Stimulated activated memory B cell treated with anti-CD40 and anti-IgM and Interleukin-4, amounts not matched to agents 10 μg/mL and 1 μg/mL and 100 μg/mL, for 72 hours (primary cell): ENCODE measurements at places on chromosomes 5 and 9.

- no peak for ATAC-seq
Observed at GRCh38 chr5:135203593-135204036, 169.6 kb upstream of the PITX1 start.

- no peak for ATAC-seq
Observed at GRCh38 chr9:107281184-107281583, 1.9 kb upstream of the RAD23B start.

DNA sequence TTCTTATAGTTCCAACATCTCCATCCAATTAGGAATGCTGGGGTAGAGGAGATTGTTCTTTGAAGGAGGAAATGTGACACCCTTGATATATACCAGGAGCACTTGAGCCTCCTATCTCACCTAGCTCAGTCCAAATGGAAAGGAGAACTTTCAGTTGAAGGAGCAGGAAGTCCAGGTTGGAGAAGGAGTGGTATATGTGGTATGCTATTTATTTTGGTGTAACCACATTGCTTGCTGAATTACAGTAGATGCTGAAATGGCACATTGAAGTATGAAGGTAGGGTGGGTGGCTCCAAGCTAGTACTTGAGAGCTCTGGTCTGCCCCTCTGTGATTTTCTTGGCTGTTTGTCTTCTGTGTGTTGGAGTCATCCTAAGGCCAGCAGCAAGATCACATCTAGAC is 6.1 kb downstream of the CSNK1G3 start:
- ATAC-seq: peak; percentile 56

DNA sequence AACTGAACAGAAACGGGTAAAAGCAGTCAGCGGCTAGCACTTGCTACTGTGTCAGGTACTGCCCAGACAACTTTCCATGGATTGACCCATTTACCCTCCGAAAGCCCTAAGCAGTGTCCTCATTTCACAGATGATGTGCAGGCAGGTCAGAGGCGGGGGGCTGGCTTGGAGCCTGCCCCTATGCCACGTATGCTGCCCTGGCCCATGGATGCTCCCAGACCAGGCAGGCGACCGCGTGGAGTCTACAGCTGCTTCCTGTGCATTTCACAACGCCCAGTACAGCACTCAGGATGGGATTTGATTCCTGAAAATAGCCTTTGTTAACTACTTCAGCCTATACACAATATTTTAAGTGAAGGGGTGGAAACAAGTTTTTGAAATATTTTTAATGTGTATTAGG is 202.9 kb downstream of the NXNL2 start:
- ATAC-seq: no peak

DNA sequence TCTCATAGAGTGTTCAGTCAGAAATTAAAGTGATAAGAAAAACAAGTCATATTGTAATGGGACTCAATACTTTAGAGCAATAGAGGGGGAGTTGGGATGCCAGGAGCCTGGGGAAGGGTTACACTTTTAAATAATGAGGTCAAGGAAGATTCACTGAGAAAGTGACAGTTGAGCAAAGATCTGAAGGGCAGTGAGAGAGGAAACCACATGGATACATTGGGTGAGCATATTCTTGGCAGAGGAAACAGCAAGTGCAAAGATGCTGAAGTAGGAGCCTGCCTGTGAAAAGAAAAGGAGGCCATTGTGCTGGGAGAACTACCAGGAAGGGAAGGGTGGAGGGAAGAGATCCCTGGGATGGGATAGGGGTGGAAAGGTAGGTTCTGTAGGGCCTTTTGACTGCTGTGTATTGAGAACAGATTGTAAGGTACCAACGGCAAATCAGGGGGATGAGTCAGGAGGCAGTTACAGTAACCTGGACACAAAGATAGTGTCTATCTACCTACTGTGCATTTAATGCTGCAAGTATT is 79.4 kb downstream of the PAM start:
- no peak for ATAC-seq

GRCh38 chr5:17157294-17157693 is 60.1 kb upstream of the BASP1 start:
- no peak for ATAC-seq

- no peak for ATAC-seq
Observed at GRCh38 chr9:98356953-98357690, 101.7 kb upstream of the TBC1D2 start.

GRCh38 chr5:109922381-109922995 is 232.8 kb downstream of the MAN2A1 start:
- no peak for ATAC-seq

- peak; percentile 87 for ATAC-seq
Observed at GRCh38 chr5:163914910-163915309, 409.5 kb downstream of the MAT2B start.

DNA sequence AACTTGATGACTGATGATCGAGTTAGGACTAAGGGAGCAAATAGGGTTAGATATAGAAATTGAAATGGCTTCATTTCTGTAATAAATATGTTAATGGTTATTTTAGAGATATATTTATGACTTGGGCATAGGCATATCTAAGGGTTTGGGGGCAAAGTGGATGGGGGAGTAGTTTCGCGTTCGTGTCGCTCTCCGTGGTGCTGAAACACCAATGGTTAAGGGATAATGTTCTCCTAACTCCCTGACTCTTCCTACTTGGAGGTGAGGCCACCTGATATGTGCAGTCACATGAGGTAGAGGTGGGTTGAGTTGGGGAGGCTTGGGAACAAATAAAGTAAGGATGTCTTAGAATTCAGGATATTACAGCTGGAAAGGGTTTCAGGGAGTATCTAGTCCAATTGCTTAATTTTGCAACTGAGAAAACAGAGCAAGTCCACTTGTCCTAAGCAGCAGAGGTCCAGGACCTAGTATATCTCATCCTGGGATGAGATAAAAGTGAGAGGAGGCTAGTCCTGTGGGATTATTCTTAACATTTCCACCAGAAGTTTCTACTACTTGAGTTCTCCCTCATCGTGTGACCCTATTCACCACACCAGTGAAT is 44.0 kb upstream of the MAP1B start:
- no peak for ATAC-seq

DNA sequence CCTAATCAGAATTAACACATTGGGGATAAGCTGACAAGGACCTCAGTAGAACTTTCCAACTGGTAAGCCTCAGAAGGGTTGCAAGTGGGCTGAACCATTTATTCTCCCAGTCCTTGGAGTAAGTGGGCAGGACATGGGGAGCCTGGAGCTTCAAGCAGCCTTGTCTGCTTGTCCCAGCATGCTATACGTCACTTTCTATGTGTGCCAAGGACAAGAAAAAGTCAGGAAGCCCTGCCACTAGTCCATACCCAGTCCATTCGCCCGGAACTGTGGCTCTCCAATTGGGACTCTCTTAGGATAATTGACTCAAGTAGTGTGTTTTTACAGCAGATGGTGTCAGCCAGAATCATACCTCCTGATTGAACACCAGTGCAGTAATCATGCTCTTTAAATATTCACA is 62.6 kb upstream of the FRRS1L start:
- no peak for ATAC-seq

DNA sequence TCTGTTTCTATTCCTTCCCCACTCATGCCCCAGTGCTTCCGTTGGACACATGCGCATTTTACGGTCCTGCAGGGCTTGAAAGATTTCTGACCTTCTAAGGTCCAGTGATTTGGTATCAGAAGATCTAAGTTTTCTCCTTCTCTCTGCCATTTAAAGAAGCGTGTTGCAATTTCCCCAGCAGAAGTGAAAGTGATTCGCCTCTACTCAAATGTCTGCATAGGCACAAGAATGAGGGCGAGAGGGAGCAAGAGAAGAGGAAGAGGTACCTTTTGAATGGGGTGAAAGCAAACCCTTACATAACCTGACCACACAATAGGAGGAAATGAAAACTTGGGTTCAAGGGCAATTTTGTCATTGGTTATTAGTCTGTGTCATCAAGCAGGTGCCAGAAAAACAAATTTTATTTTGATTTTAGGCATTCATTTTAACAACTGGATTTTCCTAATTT is 31.7 kb upstream of the NR3C1 start:
- peak; percentile 96 for ATAC-seq

- no peak for ATAC-seq
Observed at GRCh38 chr5:133430095-133430494, 182.2 kb downstream of the FSTL4 start.

- no peak for ATAC-seq
Observed at GRCh38 chr5:178398901-178399700, 166.5 kb upstream of the PHYKPL start.

GRCh38 chr9:93108291-93109041 is 12.4 kb downstream of the CARD19 start:
- peak; percentile 82 for ATAC-seq

- no peak for ATAC-seq
Observed at GRCh38 chr5:77709993-77710685, 66.0 kb downstream of the TBCA start.

DNA sequence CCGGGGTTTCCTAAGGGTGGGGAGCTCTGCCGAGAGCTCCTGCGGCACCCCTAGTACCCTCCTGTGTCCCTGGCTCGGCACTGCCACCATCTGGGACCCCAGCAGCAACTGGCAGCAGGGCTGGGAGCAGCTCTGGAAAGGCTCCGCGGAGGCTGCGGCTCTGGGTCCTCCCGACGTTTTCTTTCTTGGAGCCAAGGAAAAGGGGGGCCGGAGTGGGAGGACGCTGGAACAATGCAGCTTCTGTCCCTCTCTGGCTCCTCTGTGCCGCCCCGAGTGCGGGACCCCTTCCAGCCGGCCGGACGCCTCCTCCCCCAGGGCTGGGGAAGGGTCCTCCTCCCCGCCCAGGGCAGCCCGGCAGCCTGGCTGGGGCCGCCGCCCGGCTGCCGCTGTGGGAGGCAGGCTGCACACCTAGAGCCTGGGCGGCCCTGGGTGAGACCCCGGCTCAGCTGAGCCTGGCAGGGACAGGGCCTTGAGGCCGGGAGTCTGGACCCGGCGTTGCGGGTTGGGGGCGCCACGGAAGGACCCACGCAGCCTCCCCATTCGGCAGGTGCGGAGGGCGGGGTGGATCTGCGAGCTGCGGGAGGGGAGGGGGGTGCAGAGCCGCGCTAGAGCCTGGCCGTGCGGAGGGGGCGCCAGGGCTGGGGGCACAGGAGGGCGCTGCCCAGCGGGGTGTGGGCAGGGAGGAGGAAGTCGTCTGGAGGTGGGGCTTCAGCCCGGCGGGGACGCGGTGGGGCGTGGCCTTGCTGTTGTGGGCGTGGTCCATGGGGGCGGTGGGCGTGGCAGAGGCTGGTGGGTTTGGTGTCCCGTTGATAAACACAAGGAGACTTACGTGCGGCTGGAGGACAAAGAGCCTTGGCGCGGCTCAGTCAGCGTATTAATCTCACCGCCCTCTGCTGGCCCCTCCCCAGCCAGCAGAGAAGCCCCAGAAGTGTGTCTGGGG is 15.1 kb downstream of the GPSM1 start:
- peak; percentile 52 for ATAC-seq

DNA sequence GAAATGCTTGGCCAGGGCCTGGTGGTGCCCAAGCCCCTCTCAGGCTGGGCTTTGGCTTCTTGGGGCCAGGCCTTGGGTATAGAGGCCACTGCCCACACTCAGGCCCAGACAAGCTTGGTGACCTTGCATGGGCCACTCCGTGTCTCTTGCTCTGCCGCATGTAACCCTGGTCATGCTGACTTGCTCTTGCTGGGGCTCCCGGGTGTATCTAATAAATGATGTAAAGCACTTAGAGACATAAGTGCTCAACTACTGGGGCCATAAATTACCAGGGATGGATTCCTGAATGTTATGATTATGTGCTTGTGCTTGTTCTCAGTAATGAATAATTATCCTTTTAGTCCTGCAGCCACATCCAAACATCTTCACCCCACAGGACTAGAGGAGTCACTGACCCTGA is 54.0 kb downstream of the C5orf15 start:
- ATAC-seq: no peak

GRCh38 chr5:102823441-102823874 is 68.4 kb downstream of the PAM start:
- ATAC-seq: no peak

- no peak for ATAC-seq
Observed at GRCh38 chr5:169945831-169946261, 34.4 kb downstream of the INSYN2B start.

- ATAC-seq: no peak
Observed at GRCh38 chr9:137429546-137429890, 6.3 kb downstream of the NOXA1 start.

GRCh38 chr9:95435074-95435728 is 81.6 kb downstream of the PTCH1 start:
- ATAC-seq: no peak

DNA sequence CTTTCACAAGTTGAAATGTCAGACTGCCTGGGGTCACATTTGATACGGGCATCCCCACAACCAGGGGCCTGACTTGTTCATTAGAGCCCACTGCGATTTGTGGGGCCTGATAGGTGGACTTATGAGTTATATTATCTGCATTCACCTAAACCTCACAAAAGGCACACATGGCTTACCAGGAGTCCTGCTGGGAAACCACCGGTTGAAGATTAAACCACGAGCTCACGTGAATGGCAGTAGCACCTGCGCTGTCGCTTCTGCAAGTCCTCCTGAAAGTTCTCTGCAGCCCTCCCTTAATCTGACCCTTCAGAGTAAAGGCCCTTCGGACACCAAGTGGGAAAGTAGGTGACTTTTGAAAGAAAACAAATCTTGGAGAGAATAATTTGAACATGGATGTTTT is 68.9 kb downstream of the PPIC start:
- ATAC-seq: peak; percentile 79

GRCh38 chr5:1112596-1113331 is 901 bp upstream of the SLC12A7 start:
- peak; percentile 29 for ATAC-seq

DNA sequence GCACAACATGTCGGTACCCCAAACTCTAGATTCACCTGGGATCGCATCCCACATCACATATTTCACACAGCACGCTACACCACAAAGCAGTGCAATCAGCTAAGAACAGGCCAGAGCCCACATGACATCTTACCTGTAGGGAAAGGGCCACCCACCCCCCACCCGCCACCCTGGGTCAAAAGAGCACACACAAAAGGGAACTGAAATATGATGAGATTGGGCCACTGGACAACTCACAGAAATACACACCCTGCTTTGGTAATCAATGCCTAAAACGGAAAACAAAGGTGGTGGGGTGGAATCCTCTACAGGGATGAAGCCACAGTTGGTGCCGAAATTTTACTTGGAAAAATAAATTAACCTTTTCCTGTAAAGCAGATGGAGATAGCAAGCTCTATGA is 13.1 kb downstream of the RETREG1 start:
- no peak for ATAC-seq

DNA sequence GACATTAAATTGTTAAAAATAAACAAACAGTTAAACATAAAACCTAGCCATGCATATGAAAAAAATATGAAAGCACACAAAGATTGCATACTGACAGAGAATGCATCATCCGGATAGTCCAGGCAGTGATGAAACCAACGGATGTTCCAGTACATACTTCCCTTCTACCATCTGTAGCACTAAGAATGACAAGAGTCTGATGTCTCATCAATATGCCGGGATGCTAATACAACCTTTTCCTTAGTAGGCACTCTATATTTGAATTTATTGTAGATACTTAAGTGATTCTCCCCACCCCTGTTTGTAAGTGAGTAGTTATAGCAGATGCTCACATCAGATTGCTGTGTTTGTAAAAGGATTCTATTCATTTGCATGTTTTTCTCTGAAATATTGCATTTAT is 571.2 kb upstream of the WWC1 start:
- ATAC-seq: no peak

- ATAC-seq: peak; percentile 99
Observed at GRCh38 chr5:168579488-168580226, 489 bp upstream of the PANK3 start.
